T-helper 17 cell (primary cell): ENCODE measurements at places on chromosomes 1 and 21. TPM values are rescaled to one million over a fixed set of nuclear protein-coding genes. Genes with fewer than 3 reads are reported as not detected.

DNA sequence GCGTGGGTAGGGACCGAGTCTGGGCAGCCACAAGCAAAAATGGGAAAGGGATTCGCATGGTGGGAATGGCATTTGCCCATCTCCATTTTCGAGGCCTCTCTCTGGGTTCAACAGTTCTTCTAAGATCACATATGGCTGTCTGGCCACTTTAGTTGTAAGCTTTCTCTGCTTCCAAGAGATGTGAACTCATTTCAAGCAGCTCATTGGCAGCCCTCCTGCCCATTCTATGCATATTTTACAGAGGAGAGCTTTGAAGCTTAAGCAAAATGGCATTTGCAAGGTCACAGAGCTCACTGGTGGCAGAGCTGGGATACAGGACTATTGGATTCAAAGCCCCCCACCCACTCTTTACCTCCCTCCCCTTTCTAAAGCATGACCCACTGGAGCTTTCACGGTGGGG is 93.7 kb downstream of the HHIPL2 start:
- peaks cover 10% of the 10 kb centered on the region for H3K4me1 ChIP-seq
- H3K36me3 ChIP-seq = peaks cover 3% of the 10 kb centered on the region
- no peak for DNase-seq
- H3K27me3 ChIP-seq = no peaks in the 10 kb centered on the region
- no peak overlapping the region for H3K4me3 ChIP-seq
- H3K27ac ChIP-seq = no peak overlapping the region

DNA sequence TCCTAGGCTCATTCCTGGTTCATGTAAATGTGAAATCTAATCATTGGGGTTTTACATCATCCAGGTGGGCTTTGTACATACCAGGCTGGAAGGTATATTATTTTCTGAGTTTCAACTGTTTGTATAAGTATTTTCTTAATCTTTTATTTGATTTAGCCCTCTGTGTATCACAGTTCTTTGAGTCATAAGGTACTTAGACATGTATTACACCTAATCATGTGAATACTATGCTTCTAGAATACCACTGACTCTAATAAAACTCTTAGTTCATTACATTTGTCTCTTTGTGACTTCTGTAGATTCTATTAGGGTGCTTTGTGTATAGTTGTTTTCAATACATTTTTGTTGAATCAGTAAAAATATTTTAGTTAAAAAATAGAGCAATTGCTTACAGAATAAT is 92.8 kb downstream of the ZFYVE9 start:
- no peaks in the 10 kb centered on the region for H3K27me3 ChIP-seq
- H3K4me1 ChIP-seq = peaks cover 7% of the 10 kb centered on the region
- DNase-seq = no peak
- peaks cover 2% of the 10 kb centered on the region for H3K36me3 ChIP-seq

DNA sequence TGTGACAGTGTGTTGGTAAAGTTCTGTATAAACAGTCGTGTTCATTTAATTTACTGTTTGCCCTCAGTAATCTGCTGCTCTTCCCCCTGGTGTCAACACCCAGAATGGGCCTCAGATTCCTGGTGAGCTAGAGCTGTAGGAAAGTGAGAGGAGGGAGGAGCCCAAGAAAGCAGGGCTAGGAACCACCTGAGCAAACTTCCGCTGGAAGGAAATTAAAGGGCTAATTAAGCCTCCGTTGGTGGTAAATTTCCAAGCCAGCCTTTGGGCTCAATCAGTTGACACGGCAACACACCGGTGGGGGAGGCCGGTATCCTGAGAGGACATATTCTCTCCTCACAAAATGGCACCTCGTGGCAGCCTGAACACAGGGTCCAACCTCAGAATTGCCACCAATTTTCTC is 32.9 kb downstream of the RAB3B start:
- peaks cover 21% of the 10 kb centered on the region for H3K27me3 ChIP-seq
- H3K4me3 ChIP-seq = no peak overlapping the region
- no peaks in the 10 kb centered on the region for H3K36me3 ChIP-seq
- no peak for DNase-seq

DNA sequence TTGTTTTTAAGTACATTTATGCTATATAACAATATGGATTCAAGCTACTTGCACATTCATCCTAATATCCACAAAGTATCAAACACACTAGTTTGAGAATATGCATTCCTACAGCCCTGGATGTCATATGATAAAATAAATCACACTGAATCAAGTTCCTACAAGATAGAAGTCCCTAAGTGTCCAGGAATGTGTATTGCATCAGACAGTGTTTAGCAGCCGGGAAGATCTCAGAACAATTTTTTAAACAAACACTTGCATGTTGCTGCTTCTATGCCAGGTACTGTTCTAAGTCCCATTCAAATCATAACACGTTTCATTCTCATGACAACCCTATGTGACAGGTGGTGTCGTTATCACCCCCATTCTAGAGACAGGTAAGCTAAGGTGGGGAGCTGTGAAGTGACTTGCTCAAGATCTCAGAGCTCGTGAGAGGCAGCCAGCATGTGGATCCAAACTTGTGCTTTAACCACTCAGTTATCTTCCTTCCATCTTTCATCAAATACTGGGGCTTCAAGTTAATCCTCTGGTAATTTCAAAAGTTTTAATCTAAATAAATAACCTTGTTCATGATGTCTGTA is 68.3 kb upstream of the KIF26B start:
- DNase-seq = no peak
- H3K4me1 ChIP-seq = no peaks in the 10 kb centered on the region
- H3K27me3 ChIP-seq = no peaks in the 10 kb centered on the region
- no peak overlapping the region for H3K4me3 ChIP-seq

- H3K27ac ChIP-seq = no peak overlapping the region
- peaks cover 2% of the 10 kb centered on the region for H3K36me3 ChIP-seq
- no peak for DNase-seq
- H3K4me1 ChIP-seq = peaks cover 4% of the 10 kb centered on the region
These were observed 9.4 kb downstream of the GLUL start for GRCh38 chr1:182381962-182382819.

Gene GSTM1
- total RNA-seq = not detected

Gene B3GALT6
- total RNA-seq = 8.4 TPM

Gene AGBL4
- total RNA-seq = not detected

Gene SARS1
- 120 TPM for total RNA-seq
